ENCODE measurements at places on chromosomes 1 and 21.

GRCh38 chr1:244047621-244048255 lies 3.3 kb upstream of the ZBTB18 start:
- DNase-seq, result peak; percentile 91

DNA sequence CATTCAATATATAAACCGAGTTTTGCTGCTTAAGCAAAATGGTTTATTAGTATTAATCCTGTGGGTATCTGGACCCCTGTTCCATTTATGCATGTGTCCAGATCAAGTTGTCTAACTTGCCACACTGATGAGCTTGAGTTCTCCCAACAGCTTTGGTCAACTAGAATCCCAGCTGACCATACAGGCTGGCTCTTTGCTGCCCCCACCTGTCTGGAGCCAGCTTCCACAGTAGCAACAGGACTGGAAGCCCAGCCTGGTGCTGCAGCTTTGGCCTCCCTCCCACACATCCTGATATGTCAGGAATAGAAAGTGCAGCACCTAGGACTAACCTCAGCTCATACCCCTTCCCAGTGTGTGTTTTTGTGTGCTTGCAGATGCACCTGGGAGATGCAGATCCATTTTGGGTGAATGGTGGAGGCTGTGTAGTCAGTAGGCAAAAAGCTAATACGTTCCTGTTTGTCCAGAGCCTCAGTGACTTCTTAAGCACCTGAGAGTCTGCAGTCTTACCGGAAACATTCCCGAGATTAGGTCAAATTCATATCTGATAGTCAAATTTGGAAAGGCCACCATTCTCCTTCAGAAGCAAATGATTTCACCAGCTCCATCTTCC lies 40.9 kb upstream of the BEND5 start:
- DNase-seq, result peak; percentile 86

DNA sequence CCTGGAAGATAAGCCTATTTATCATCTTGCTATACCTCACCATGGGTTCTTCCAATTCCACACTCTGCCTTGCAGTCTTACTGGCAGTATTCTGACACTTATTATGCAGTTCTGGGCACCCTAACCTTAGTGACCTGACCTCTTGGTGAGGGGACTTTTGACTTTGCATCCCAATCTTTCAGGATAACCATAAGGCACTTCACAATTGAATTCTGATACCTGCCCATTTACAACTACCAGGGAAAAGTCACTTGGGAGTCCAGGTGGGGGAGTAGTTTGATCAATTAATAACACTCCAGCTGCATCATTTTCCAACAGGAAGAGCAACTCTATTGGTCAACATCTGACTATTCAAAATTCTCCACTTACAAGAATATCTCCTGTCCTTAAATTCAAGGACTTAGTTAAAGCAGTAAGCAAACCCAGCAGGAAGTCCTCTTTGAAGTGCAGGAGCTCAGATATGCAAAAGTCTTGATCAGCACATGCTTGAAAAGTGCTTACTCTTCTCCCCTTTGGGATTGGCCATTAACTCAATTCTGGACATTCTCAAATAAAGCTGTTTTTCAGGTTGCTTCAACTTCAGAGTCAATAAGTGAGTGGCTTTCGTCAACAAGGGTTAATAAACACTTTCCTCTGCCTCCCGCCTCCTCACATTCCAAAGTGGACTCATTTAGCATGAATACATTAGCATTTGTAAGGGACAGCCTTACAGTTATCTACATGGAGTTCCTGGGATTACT lies 177.4 kb upstream of the NRIP1 start:
- no peak for DNase-seq

DNA sequence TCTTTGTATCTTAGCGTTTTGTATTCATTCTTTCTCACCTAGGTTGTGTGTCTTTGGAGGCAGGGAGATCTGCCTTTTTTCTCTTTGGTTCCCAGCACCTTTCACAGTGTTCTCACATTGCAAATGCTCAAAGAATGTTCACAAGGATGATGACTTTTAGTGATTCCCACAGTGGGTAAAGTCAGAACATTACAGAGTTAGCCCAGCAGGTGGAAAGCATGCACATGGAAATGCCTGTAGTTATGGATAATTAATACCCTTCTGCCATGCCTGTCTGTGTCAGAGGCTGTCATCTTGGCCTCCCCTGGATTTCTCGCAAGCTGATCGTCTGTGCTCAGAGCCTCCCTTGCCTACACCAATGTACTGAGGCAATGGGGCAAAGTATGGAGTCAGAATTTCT lies 458.9 kb downstream of the LMO4 start:
- DNase-seq, result no peak

DNA sequence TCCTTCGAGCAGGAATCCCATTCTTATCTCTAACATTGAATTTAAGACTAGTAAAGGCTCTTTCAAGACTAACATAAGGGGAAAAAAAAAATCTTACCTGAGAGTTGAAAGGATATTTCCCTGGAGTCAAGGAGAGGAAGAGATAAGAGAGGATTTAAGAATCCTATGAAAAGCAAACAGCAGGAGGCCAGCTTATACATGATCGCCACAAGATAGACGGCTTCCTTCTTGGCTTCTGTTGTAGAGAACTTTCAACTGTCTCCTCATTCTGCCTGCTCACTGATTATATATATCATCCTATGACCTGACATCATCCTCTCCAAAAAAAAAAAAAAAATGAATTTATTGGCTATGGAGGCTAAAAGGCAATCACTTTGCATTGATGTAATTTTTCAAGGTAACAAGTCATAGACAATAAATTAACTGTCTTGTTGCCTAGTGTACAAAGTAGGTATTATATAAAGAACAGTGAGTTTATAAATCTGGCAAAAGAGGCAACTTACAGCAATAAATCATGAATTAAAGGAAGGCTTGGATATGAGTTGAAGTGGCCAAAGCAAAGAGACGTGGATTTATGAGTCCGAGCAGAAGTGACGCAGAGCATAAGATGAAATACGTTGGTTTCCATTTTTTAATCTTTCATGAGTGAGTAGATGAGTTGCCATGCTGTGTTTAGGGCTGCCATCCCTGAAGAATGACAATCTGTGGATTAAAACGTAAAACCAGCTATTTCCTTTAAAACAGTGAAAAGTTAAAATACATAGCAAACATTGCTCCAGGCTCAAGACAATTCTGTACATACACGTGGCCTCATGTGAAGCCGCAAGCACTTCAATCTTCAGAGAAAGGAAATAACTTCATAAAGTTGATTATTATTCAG lies at the start of gene UTS2:
UTS2 (minus strand) TSS at position 262 of the 880 bp plus-strand sequence; CDS start at position 200, 62 bp downstream.
- DNase-seq, result no peak

DNA sequence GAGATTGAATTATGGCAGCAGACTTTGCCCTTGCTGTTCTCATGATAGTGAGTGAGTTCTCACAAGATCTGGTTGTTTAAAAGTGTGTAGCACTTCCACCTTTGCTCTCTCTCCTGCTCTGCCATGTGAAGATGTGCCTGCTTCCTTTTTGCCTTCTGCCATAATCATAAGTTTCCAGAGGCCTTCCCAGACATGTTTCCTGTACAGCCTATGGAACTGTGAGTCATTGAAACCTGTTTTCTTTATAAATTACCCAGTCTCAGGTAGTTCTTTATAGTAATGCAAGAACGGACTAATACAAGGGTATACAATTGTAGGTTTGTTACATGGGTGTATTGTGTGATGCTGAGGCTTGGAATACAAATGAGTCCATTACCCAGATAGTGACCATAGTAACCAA lies 4.2 kb downstream of the SPRR1B start:
- no peak for DNase-seq

DNA sequence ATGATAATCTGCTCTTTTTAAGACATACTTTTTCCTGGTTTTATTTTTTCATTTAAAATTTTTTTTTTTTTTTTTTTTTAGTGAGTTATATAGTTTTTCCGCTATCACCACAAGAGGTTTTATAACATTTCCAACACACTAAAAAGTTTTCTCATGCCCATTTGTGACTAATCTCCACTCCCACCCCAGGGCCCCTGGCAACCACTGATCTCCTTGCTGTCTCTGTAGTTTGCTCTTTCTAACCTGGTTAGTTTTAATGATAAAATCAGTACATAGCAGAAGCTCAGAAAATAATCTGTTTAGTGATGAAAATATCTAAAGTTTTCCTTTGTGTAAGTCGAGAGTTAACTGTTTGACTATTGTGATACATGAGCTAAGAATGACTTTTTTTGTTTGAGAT lies 41.8 kb downstream of the IARS2 start:
- no peak for DNase-seq

- no peak for DNase-seq
Observed at GRCh38 chr1:7639435-7640131, 131.5 kb upstream of the VAMP3 start.

DNA sequence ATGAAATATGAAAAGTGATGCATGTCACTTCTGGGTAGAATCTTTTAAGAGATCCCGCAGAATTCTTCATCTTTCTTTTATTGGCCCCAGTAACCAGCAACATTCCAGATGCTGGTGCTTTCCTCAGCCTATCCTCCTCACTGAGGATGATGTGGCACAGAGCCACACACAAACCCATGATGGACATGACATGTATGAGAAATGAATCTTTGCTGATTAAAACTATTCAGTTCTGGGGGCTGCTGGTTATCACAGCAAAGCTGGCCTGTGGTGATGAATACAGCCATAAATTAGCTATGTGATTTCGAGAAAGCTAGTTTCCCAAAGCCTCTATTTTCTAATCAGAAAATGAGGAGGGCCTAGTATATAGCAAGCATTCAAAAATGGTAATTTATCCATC lies 8.3 kb upstream of the ERICH3 start:
- no peak for DNase-seq

Measured in posterior vena cava (tissue), 2 donors.